ENCODE measurements at places on chromosomes 16 and 17.

DNA sequence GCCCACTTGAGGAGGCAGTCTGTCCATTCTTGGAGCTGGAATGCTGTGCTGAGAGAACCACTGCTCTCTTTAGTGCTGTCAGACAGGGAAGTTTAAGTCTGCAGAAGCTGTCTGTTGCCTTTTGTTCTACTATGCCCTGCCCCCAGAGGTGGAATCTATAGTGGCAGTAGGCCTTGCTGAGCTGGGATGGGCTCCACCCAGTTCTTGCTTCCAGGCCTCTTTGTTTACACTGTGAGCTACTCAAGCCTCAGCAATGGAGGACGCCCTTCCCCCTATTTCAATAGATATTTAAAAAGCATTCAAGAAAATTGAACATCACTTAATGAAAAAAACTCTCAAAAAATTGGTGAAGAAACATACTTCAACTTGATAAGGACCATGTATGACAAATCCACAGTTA lies 313.5 kb downstream of the PHKB start:
- peak; percentile 67 for DNase-seq

GRCh38 chr16:23134274-23134673 lies 15.0 kb downstream of the USP31 start:
- DNase-seq = peak; percentile 75

DNA sequence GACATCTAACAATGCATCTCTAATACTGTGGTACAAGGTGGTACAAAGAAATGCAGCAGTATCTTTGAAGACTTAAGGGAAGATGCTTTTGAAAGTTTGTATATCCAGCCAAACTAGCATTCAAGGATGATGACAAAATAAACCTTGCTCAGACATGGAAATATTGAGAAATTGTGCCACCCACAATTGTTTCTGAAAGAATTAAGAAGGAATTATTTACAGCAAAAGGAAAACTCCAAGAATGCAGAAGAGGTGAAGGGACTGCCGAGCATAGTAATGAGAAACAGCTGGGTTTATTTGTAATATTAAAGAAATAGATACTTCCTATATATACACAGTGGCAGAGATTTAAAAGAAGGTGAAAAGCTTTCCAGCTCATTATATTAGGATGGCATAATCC lies 29.5 kb downstream of the PMFBP1 start:
- no peak for DNase-seq

- no peak for DNase-seq
Observed at GRCh38 chr16:82776470-82777146, 149.8 kb downstream of the CDH13 start.

DNA sequence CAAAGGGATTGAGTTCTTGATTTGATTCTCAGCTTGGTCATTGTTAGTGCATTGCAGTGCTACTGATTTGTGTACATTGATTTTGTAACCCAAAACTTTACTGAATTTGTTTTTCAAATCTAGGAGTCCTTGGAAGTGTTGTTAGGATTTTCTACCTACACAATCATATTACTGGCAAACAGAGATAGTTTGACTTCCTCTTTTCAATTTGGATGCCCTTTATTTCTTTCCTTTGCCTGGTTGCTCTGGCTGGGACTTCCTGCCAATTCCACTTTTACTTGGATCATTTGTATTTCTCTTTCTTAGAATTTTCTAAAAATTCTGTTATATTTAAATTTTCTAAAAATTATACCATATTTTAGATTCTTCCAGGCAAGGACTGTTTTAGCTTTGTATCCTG lies 151.1 kb downstream of the FTO start:
- no peak for DNase-seq

DNA sequence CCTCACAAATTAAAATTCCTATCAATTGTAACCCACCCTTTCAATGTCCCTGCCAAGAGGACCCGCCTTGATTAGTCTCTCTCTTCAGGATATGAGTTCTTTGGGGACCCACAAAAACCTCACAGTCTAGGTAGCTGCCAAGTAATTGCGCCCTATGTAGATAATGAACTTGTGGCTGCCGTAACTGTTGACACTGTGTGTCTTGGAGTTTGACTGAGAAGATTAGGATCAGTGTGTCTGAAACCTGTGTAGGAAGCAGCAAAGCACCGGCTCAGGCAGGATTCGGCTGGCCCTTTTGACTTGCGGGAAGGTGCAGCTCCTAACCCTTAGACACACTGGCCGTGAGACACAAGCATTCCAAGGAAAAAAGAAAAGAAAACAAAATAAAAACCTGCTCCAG lies 17.8 kb upstream of the SLC6A4 start:
- no peak for DNase-seq

- peak; percentile 20 for DNase-seq
Observed at GRCh38 chr17:60325730-60326524, 66.0 kb downstream of the USP32 start.

DNA sequence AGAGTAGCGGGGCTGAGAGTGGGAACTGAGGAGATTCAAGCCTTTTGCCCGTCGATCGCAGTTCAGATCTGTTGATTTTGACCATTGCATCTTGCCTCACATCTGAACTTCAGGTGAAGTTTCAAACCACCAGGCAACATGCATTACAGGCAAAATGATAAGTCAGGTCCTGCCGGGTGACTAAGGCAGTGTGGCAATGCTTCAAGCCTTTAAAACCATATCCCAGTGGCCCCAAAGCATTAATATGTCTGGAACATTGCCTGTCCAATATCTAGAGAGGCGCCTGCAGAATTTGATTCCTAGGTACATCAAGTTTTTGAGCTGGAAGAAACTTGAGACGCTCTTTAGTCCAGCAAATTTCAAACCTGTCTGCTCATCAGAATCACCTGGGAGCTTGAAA lies 502.8 kb downstream of the MAF start:
- no peak for DNase-seq

Data from HepG2 (cell line).